ENCODE measurements at places on chromosomes 12 and 14.
A peak's percentile ranks its signal among the peaks of the same experiment; 100 is the strongest.

DNA sequence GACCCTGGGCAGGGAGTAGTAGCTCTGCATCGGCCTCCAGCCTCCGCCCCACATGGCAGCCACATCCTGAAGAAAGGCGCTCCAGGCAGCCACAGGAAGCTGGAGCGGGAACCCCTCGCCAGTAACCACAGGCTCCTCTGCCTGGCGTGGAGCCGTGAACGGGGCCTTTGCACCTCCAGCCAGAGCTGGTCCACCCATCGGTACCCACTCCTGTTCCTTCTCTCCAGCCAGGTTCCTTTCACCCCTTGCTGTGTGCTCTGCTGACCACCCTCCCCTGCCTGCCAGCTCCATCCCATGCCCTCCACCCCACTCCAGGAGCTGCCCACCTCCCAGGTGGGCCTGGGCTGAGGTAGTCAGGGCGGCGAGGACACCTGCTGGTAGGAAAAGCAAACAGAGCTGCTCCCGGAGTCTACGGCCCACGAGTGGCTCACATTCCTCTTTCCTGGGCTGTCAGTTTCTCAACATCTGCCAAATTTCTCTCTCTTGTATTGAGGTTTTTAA is 2.7 kb downstream of the TGFB3 start:
- DNase-seq, result peak; percentile 59

- no peak for DNase-seq
These were observed 23.5 kb downstream of the BHLHE41 start for GRCh38 chr12:26101350-26101734.

DNA sequence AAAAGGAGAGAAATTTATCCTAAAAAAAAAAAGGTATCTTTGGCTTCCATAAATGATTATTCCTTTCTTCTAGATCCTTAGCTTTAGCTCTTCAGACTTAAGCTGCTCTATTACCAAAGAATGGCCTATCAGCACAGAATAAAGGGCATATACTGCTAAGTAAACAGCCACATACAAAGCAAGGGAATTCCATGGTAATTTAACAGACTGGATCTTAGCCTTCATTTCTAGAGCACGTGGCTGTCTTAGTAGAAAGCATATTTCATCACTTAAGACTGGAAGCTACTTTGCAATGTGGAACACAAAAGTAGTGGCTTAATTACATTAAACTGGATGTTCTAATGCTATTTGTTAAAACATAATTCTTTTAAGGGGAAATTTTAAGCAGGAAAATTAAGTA is 23.1 kb downstream of the TMED10 start:
- DNase-seq, result no peak

GRCh38 chr12:56188778-56189098 is 545 bp downstream of the SMARCC2 start:
- no peak for DNase-seq

- no peak for DNase-seq
These were observed 30.5 kb upstream of the DDHD1 start for GRCh38 chr14:53183611-53184010.

DNA sequence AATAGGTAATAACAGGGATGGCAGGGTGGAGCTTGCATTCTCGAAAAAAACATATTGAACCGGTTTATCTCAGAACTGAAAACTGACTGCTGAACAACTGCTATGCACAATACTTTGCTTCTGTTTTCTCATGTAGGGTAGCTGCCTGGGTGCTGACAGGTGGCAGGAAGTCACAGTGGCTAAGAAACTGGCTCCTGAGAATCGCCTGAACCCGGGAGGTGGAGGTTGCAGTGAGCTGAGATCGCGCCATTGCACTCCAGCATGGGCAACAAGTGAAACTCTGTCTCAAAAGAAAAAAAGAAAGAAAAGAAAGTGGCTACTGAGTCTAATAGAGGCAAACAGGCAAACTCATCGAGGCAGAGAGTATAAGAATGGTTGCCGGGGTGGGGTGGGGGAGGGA is 113.1 kb downstream of the CCDC60 start:
- no peak for DNase-seq

DNA sequence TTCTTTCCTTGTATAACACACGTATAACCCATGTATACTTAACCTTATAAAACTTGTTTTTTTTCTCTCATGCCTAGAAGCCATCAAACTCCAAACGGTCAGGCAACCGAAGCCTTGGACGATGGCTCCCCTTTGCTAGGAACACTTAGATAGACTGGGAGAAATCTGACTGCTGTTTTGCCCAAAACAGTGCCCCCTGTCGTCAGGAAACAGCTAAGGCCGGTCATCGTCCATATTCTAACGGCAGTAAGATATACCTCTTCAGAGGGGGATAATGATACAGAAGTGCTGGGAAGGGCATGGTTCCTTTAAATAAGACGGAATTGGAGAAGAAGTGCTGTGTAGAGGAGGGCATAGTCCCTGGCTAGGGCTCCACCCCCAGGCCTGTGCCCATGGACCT is 130.5 kb downstream of the SLC41A2 start:
- DNase-seq, result peak; percentile 17

DNA sequence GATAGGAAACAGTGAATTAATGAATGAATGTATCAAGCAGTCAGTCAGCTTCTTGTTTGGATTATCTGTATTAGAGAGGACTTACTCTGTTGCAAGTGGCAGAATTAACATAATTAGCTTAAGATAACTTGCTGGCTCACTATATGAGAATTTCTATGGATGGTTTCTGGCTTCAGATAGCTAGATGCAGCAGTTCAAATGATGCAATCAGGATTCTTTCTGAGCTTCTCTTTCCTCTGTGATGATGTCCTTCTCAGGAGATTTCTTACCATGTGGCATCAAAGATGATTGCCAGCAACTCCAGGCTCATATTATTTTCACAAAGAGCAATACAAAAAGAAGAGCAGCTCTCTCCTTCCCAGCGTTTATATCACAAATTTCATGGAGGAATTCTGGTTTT is 30.7 kb downstream of the FRMD6 start:
- peak; percentile 51 for DNase-seq

GRCh38 chr14:99757331-99758070 is 35.7 kb upstream of the EML1 start:
- peak; percentile 75 for DNase-seq

DNA sequence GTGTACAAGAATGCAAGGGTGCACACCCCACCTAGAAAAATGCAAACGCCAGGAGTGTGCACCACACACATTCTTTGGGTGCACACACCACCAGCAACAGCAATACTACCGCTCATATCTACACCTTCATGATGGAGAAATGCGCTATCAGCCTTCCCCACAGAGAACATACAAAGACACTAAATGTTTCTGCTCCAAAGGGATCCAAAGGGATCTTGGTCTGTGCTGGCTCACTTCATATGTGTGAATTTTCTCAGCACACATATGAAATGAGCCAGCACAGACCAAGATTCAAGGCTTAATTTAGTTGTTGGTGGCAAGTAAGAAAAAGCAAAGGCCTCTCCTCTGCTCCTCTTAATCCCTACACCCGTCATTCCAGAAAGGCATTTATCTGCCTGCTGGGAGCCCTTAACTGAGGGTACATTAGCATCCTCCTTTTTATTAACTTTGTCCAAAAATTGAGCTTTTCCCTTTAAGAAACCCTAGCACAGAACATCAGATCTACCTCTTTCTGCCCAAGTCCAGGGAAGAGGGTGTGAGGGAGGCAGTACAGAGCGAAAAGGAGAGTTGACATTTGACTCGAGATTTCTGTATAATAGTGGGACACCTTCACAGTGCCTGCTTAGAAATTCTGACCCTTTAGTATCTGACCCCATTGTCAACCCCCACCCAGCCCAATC is 8.3 kb downstream of the BMP4 start:
- no peak for DNase-seq

DNA sequence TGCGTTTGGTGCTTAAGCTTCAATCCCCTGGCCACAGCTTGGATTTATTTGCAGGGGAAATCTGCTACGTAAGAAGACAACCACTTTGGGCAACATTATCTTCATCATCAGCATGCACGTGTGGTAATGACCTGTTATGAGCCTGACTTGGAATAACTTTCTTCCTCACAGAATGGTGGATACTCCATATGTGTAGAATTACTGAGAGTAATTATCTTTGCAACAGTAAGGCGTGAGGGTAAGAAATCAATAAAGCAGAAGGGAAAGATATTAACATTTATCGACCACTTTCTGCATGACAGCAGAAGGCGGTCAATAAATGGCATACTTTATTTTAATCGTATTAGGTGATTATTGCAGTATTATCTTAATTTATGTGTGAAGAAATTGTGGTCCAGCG is 152.7 kb downstream of the RGS6 start:
- no peak for DNase-seq

GRCh38 chr14:105420974-105421674 is 1.5 kb downstream of the MTA1 start:
- DNase-seq, result no peak

- peak; percentile 96 for DNase-seq
These were observed 422 bp upstream of the AK7 start for GRCh38 chr14:96391293-96392118.

DNA sequence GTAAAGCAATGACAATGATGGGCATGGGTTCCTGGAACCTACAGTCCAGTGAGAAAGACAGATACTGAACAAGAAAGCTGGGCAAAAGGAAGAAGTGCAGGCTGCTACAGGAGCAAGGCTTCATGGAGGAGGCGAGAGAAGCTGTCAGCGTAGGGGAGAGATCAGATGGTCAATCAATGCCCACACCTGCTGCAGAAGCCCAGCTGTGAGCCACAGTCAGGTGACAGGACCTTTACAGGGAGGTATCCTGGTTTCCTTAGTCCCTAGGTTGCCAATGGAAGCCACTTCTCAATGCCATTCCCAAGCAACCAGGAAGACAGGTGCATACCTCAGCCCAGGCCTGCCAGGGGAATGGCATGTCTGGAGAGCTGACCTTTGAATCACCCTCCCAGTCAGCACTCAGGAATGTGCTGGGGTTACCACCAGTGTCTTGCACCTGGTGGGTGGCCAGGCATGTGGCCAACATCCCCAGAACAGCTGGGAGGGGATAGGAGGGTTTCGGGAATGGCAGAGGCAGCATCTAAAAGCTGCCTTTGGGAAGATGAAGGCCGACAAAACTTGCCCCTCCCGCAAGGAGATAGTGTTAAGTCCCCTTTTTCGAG is 170.3 kb downstream of the TTC7B start:
- DNase-seq, result peak; percentile 21

GRCh38 chr14:90103808-90104207 is 42.0 kb downstream of the KCNK13 start:
- DNase-seq, result no peak

GRCh38 chr12:57158665-57159064 is 11.2 kb upstream of the LRP1-AS start:
- no peak for DNase-seq

- DNase-seq, result no peak
These were observed 35.0 kb downstream of the MAP4K5 start for GRCh38 chr14:50497351-50497750.

DNA sequence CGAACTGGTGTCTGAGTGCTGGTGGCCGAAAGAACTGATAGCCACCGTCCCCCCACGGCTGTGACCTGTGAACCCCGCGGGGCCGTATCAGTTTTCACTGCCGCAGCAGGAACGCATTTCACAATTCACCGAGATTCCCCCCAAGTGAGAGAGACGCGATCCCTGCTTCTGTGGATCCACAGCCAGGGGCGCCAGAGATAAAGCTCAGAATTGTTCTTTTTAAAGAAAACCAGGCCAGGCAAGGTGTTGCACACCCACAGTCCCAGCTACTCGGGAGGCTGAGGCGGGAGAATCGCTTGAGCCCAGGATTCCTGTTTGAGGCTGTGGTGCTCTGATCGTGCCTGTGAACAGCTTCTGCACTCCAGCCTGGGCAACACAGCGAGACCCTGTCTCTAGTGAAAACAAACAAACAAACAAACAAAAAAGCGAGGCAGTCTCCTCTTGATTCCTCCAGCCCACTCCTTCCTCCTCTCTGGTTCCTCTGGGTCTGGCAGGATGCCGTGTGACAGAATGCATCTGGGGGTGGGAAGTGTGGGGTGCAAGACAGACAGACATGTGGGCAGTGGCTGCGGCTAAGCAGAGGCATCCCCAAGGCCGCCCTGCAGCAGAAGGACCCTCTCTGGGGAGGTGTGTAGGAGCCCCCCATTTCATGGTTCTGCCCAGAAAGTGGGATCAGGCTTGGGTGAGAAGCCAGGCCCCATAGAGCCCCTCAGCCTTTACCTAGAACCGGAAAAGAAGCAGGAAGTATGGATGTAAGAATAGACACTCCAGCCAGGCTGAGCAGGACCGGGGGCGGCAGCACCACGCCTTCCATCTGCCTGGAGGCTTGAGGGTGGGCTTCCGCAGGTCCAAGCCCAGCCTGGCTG is 39.2 kb upstream of the PPP1R13B start:
- DNase-seq, result peak; percentile 33

- no peak for DNase-seq
These were observed 158.0 kb downstream of the KCNA5 start for GRCh38 chr12:5201554-5202218.

DNA sequence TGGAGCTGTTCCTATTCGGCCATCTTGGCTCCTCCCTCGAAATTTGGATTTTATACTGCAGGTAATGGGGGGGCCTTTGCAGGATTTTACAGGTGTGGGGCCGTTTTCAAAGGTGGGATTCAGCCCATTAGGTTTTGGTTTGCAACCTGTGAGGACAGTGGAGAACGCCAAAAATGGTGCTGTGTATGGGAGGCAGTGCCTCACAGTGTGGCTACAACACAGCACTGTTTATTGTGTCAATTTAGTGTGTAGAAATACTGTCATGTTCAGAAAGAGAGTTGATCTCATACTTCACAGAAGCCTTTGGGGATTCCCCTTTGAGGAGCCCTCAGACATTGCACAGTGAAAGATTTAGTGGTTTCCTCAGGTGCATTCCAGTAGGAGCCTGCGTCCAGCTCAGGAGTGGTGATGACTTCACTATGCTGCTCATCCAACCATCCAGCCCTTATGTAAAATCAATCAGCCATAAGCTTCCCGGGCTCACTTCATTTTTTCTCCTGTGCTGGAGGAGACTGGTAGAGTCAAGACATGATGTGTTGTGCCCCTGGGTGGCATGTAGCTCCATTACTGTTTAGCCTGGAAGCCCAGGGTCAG is 92.7 kb upstream of the PRMT8 start:
- DNase-seq, result no peak

DNA sequence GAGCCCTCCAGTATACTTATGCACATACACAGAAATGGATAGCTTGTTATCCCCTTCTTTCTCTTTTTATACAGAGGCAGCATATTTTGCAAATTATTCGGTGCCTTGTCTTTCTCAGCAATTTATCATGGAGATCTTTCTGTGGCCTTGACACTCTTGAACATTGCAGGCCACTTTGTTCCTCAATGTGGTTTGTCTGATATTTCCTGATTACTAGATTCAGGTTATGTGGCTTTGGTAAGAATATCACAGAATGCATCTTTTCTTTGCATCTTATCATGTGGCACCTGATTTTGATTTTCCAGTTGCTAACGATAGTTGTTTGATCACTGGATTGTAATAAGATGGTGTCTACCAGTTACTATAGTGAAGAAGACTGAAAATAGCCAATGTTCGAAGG is 7.1 kb upstream of the SNRPF start:
- no peak for DNase-seq
